ENCODE measurements at places on chromosomes 11 and 22. TPM values are rescaled to one million over a fixed set of nuclear protein-coding genes. Genes with fewer than 3 reads are reported as not detected.

HEPN1 gene
- total RNA-seq: 0.51 TPM

KRTAP5-10 gene
- total RNA-seq: not detected

ELMOD1 gene
- 0.32 TPM for total RNA-seq

GGTLC2 gene
- total RNA-seq: not detected

SMIM35 gene
- total RNA-seq: 0.15 TPM

TSSK2 gene
- not detected for total RNA-seq

Data from aorta (tissue), 5 donors.